Activated naive CD4-positive, alpha-beta T cell treated with anti-CD3 and anti-CD28 coated beads, Interleukin-2, amount 50 U/mL, for 72 hours (primary cell): ENCODE measurements at places on chromosomes 4 and X. TPM values are rescaled to one million over a fixed set of nuclear protein-coding genes. Genes with fewer than 3 reads are reported as not detected.

The GUCY2F gene
- total RNA-seq, result not detected

The PCDH19 gene
- not detected for total RNA-seq

The UGT2B10 gene
- not detected for total RNA-seq

The PTTG2 gene
- total RNA-seq, result 0.78 TPM

The MAGEB16 gene
- not detected for total RNA-seq

The FAT1 gene
- 0.02 TPM for total RNA-seq

The AREG gene
- 0.49 TPM for total RNA-seq

The NRK gene
- total RNA-seq, result not detected

The CRMP1 gene
- not detected for total RNA-seq

The CT47B1 gene
- not detected for total RNA-seq

The PNMA5 gene
- total RNA-seq, result not detected

The L1CAM gene
- 1.1 TPM for total RNA-seq

The NUDT11 gene
- 0.75 TPM for total RNA-seq

The WNK3 gene
- total RNA-seq, result 0.75 TPM

The MAGEC2 gene
- not detected for total RNA-seq

The PROM1 gene
- total RNA-seq, result 0.41 TPM

The TBC1D9 gene
- total RNA-seq, result not detected

The UGT8 gene
- not detected for total RNA-seq

The PABPC1L2B gene
- total RNA-seq, result not detected

The PAGE2 gene
- not detected for total RNA-seq

The CDS1 gene
- total RNA-seq, result 0.07 TPM

The GAB3 gene
- 3.3 TPM for total RNA-seq

The DRD5 gene
- not detected for total RNA-seq

The CT45A2 gene
- not detected for total RNA-seq

The PRPS1 gene
- 135 TPM for total RNA-seq

The LARP7 gene
- 58.9 TPM for total RNA-seq

The RTL9 gene
- total RNA-seq, result not detected

The HEPH gene
- 0.18 TPM for total RNA-seq

The PDGFC gene
- total RNA-seq, result not detected

The FGG gene
- total RNA-seq, result not detected

The ABCG2 gene
- 0.74 TPM for total RNA-seq

The KCND1 gene
- 4.9 TPM for total RNA-seq

The OPRPN gene
- not detected for total RNA-seq

The HTRA3 gene
- total RNA-seq, result not detected
